ENCODE measurements at places on chromosomes 7 and 10.

GRCh38 chr7:48183965-48184364, 12.7 kb downstream of the ABCA13 start:
- no peak for DNase-seq

- DNase-seq: no peak
These were observed 384.1 kb upstream of the KIAA1217 start for GRCh38 chr10:23824822-23825221.

- no peak for DNase-seq
These were observed 212.3 kb downstream of the DKK1 start for GRCh38 chr10:52526251-52526823.

DNA sequence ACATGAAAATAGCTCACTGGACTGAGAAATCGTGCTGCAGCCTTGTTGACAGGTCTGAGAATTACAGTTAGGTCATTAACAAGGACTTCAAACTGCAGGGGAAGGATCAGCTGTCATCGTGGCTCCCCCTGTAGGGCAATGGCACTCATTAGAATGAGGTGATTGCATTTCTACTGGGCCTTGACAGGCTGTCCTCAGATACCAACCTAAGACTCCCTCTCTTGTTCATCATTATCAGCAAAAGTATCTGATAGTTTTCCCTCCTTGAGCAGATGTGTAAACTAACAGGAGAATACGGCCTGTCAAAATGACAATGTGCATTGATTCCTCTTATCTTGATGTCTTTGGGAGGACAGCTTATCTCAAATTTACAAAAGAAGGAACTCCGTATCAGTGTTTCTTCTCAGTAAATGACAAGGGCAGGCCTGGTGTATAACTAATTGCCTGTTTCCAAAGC, 648.5 kb upstream of the LRRN3 start:
- DNase-seq: peak; percentile 61

DNA sequence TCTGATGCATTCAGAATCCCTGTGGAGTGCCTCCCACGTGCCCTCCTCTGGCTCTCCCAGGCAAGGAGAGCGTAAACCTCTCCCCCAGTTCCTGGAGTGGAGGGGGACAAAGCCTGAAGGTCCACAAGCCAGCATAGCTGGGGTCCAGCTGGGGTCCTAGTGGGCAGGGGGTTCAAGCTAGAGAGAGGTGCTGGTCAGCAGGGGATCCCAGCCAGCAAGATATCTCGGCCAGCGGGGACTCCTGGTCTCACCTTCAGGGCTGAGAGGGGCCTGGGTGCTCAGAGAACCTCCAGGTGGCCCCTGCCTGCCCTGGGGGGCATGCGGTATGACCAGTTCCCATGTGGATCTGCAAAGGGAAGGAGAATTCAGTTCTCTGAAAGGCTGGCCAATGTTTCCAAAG, 413.7 kb downstream of the TCERG1L start:
- DNase-seq: no peak

- DNase-seq: no peak
These were observed 688 bp upstream of the FOXL3 start for GRCh38 chr7:289209-289755.

GRCh38 chr7:131026297-131027000, 292.4 kb upstream of the KLF14 start:
- no peak for DNase-seq

DNA sequence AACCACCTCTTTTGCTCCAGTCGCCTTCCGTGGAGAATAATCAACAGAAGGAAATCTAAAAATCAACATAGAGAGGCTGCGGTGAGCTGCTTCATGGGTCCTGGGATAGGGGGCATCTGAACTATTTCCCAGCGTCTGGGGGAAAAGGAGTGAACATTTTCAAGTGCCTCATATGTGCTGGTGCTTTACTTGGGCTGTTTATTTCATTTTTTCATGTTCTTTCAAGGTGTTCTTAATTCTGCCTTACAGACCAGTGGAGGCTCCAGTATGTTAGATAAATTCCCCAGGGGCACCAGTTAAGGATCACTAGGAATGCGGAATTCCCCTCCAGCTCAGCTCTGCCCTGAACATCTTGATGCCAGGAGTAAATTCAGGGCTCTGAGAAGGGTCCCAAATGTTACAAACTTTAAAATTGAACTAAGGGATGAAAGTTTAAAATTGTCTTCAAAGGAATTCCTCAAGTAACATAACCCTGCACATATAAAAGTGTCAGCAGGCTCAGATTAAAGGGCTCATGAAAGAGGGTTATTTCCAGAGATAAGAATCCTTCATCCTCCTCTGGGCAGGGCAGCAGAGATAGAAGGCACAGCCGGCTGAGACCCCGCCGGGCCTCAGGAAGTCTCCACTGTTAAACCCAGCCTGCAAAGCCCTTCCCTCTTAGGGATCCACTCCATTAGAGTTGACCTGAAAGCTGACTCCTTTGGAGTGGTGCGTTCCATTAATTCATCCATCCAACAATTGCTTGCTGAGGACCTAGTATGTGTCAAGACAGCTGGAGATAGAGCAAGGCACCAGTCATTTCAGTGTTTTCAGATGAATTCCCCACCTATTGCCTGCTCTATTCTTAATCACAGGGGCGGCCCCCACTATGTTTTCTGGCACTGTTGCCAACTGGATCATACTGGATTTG, 345.8 kb downstream of the KCNMA1 start:
- no peak for DNase-seq

DNA sequence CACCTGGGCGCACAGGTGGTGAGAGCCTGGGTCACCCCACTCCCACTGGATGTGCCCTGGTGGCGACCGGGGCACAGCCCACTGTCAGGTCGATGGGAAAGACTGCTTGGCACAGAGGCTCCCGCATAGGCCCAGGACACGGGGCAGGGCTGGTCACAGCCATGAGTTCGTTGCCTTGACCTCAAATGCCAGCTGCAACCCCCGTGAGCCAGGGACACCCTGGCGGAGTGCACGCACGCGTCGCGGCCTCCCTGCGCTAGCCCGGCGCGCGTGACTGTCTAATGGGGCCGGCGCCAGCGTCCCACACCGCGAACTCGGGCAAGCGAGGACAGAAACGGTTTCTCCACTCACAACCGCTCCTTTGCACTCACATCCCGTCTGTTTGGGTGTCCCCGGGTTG, 267.4 kb downstream of the USP6NL start:
- DNase-seq: no peak

- DNase-seq: no peak
These were observed 48.4 kb downstream of the INPP5A start for GRCh38 chr10:132585732-132586722.

DNA sequence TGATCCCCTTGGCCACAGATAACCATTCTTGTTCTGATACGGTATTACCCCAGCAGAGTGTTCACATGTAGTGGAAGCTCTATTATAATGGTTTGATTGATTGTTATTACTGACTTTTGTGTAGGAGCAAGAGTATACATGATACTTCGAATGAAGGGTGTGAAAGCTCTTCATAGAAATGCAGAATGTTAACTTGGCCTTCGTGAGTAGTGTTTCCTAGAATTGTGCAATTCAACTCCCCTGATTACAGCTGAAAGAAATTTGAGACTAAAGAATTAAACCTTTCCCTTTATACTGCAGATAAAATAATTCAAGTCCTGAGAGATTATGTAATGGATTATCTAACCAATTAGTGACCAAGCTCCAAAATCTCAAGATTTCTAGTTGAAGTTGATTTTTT, 38.2 kb downstream of the MKLN1 start:
- no peak for DNase-seq

DNA sequence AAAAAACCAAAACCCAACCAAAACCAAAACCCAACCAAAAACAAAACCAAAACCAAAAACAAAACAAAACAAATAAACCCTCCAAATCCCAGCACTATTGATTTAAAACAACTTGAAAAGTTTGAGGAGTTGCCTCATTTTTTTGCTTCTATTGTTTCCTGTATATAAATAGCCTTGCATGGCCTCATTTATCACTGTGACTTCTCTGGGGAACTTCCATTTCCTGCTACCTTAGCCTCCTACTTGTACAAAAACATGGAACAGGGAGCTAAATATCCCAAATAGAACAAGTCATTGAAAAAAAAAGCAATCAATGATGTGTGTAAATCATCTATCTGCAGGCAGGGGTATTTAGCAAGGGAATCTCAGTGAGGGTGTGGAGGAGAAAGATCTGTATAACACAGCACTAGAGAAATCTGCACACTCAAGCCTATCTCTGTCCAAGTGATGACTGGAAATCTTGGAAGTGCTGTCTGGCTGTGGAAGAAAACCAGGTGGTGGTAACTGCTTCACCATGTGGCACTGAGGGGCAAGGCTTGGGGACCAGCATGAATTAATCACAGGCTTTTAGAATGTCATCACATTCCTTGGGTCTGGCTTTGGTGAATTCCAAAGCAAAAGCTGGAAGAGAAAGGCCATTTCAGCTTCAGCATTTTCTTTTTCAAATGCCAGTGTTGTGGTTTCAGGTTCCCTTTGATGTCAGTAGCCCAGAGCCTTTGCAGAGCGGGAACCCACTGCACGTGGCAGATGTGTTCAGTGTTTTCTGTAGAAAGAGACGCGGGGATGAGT, 349.5 kb upstream of the ZNF32 start:
- peak; percentile 36 for DNase-seq

DNA sequence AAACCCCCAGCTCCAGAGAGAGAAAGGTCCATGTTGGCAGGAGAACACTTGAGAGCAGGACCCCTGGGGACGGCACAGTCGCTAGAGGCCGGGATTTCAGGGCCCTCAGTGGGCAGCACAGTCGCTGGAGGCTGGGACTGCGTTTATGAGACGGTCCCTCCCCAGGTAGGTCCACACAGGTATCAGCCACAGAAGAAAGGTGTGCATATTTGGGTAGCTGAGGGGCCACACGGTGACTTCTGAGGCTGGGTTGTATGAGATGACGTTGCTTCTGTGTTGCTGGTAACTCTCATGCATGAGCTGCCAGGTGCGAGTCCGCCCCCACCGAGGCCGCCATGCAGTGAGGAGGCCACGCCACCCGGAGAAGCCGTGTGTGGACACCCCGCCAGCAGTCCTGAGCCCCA, 56.9 kb upstream of the PPP2R2D start:
- no peak for DNase-seq

- no peak for DNase-seq
These were observed 22.3 kb downstream of the NPS start for GRCh38 chr10:127571386-127571785.

DNA sequence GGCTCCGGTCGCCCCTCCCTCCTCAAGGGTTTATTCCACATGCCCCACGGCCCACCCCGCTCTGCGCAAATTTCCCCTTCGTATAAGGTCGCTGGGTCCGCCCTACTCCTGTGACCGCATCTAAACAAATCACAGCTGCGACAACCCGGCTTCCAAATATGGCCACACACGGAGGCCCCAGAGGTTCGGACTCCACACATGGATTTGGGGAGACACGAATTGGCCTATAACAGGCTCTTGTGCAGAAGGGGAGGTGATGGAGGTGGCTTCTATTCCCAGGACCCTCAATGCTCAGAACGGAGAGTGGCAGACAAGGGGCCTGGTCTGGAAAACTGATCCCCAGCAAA, 90.1 kb downstream of the FOXL3 start:
- no peak for DNase-seq

- DNase-seq: no peak
These were observed 291.7 kb downstream of the AUTS2 start for GRCh38 chr7:69889976-69890351.

DNA sequence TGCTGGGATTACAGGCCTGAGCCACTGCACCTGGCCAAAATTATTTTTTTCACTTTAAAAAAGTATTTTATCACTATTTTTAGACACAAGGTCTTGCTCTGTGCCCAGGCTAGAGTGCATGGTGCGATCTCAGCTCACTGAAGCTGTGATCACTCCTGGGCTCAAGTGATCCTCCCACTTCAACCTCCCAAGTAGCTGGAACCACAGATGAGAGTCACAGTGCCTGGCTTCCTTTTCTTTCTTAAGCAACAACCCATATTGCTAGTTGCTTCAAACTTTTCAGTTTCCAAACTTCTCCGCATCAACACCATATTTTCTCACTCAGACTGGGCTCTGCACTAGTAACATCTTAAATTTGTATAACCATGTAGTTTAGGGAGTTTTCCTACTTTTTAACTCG, 9.5 kb upstream of the SMC3 start:
- DNase-seq: no peak

DNA sequence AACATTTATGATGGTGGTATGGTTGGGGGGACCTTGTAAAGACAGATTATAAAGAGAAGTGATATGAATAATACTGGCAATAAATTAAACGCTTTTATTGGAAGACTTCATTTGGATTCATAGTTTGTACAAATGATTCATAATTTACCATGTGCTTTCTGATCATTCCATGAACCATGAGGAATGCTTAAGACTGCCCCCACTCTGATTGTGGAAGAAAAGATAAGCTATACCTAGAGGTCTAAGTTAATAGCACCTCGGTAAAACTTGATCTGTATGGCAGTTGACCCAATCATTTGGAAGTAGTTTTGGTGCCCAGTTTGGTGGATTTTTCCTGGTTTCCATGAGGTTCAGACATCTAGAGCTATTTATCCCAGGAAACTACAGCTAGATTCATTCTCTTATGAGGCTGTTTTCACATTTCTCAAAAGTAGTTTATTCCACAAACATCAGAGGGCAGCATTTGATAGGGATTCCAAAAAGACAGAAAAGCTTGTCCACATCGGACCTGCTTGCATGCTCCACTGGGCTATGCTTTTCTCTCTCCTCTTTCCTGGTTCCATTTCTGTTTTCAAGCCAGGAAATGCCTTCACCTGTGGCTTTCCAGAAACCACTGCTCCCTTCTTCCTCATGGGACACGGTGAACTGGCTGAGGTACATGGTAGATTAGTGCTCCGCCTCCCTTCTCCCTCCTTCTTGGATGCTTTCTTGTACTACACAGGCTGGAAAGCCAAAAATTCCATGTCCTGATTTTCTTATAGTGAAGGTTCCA, 29.2 kb downstream of the TFAM start:
- DNase-seq: peak; percentile 63

DNA sequence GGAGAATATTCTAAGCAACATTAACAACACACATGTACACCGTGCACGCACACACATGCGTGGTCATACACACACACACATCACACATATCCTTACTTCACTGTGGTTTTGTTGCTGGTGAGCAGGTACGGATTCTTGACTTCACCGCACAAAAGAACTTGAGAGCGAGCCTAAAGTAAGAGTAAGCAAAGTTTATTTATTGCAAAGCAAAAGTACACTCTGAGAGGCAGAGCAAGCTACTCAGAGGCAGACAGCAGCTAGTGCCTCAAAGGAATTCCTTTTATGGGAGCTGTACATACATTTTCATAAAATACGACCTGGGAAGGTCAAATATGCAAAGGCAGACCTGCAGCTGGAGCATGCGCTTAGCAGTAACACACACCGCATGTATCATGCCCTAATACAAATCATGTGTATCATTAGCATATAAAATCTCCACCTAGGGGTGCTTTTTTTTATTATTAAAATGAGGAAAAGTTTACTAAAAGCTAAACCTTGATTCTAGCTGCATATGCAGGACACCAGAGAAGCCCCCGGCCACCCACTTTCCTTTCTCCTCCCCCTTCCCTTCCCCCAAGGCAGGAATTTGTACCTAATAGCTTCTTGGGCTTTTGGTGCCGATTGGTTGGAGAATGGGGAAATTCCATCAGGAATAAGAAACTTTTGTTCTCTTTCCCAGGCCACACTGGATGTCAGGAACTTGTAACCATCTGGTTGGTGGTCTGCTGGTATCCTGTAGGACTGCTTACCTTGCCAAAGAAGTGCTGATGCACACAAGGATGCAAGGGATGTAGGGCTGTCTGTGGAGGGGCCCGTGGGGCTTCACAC, 16.5 kb upstream of the GPR37 start:
- DNase-seq: peak; percentile 27

- no peak for DNase-seq
These were observed 270.5 kb downstream of the CCDC3 start for GRCh38 chr10:12730809-12731519.

- no peak for DNase-seq
These were observed 91.1 kb upstream of the ARHGAP21 start for GRCh38 chr10:24814568-24815313.

- DNase-seq: no peak
These were observed 98.1 kb upstream of the DOCK1 start for GRCh38 chr10:126806991-126807702.

- DNase-seq: no peak
These were observed 171.5 kb downstream of the SH3PXD2A start for GRCh38 chr10:103683851-103684250.

All from renal pelvis (tissue), 12 donors.